Frontal cortex (tissue), 4 donors: ENCODE measurements at places on chromosomes 3 and 15. TPM values are rescaled to one million over a fixed set of nuclear protein-coding genes. Genes with fewer than 3 reads are reported as not detected.

- no peak for DNase-seq
Observed at GRCh38 chr15:45635191-45635638, 386 bp downstream of the SQOR start.

DNA sequence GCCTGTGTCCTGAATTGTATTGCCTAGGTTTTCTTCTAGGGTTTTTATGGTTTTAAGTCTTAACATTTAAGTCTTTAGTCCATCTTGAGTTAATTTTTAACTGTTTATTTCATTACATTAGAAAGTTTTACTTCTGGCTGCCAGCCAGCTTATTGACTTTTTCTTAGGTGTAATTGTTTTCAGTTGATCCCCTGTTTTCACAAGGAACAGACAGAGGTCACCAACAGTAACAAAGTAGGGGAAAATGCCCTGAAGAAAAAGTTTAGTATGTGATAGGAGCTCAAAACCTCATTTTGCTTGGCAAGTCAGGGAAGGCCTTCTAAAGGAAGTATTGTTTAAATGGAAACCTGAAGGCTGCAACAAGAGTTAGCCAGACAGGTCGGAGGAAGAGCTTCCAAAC is 10.4 kb downstream of the WDR48 start:
- DNase-seq = no peak

DNA sequence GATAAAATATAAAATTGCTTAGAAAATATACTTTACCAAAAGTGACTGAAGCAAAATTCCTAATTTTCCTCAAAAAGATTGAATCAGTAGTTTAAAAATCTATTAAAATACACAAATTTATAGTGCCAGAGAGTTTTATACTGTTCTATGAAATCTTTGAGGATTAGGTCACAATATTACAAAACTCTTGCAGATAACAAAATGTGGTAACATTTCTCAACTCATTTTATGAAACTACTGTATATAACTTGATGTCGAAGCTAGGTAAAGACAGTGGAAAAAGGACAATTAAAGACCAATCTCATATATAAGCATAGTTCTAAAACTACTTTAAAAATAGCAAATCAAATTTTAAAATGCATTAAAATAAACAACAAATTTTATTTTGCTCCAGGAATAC is 15.9 kb downstream of the VEPH1 start:
- DNase-seq = no peak

DNA sequence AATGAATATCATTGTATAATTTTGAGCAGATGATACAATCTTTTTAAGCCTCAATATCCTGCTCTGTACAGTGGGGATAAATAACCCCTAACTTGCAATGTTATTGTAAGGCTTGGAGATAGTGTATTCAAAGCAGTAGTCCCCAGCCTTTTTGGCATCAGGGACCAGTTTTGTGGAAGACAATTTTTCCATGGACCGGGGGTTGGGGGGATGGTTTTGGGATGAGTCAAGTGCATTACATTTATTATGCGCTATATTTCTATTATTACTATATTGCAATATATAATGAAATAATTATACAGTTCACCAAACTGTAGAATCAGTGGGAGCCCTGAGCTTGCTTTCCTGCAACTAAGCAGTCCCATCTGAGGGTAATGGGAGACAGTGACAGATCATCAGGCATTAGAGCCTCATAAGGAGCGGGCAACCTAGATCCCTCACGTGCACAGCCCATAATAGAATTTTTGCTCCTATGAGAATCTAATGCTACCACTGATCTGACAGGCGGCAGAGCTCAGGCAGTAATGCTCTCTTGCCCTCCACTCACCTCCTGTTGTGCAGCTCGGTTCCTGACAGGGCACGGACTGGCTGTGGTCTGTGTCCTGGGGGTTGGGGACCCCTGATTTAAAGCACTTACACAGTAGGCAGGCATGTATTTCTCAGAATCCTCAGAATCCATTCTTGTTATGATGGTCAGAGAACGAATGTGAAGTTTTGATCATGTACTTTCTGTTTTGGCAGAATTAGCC is 102.2 kb downstream of the PTPRG start:
- DNase-seq = no peak

- no peak for DNase-seq
Observed at GRCh38 chr3:149701206-149701976, 43.6 kb upstream of the WWTR1 start.

DNA sequence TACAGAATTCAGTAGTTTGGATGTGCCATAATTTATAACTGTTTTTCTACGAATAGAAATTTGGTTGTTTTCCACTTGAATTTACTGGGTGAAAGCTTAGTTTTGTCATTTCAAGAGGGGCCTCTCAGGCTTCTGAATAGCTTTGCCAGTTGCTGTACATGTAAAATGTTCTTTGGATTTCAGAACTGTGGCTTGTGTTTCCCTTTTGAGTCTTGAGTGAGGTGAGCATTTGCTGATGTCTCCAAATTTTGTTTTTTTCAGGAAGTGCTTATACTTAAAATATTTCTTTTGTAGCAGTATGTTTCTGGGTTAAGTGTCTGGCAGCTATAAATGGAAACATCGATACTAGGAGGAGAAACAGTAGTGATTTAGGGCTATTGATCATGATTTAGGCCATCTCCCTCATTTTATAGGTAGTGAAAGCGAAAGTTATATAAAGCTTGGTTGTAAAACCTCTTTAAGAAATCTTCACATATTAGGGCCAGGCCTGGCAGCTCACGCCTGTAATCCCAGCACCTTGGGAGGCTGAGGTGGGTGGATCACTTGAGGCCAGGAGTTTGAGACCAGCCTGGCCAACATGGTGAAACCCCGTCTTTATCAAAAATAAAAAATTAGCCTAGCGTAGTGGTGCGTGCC is 9.2 kb upstream of the TRAK1 start:
- DNase-seq = no peak

GRCh38 chr3:15367059-15367458 is 34.7 kb upstream of the SH3BP5 start:
- DNase-seq = no peak

- no peak for DNase-seq
Observed at GRCh38 chr3:16704941-16705340, 99.7 kb upstream of the DAZL start.

GRCh38 chr15:62059816-62060112 is 483 bp downstream of the VPS13C start:
- DNase-seq = peak; percentile 25

- DNase-seq = no peak
Observed at GRCh38 chr15:70318594-70319465, 221.1 kb upstream of the TLE3 start.

The LYZL4 gene
- not detected for total RNA-seq

The SGO1 gene
- 1.6 TPM for total RNA-seq

The CPB1 gene
- not detected for total RNA-seq

The ANKRD34C gene
- total RNA-seq = under 0.01 TPM

The CFAP92 gene
- 1.6 TPM for total RNA-seq

The SUSD5 gene
- 2.0 TPM for total RNA-seq
